T-helper 2 cell (primary cell): ENCODE measurements at places on chromosomes 3 and 15.

GRCh38 chr15:24955531-24955921 lies 739 bp downstream of the SNRPN start:
- no peak for DNase-seq

DNA sequence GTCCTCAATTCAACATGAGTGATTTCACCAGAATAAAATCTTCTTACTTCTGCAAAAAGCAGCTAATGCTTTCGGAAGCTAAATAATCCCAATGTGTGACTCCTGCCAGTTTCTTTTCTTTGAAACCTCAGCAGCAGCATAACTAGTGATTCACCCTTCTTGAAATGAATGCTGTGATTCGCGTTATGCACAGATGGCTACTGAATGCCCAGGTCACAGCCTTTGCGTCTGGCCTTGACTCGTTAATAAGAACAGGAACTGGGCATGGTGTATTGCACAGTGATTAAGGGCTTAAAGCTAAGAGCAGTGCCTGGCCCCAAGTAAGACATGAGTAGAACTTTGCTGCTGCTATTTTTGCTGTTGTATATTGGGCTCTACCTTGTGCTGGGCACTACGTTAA lies 19.0 kb downstream of the CGNL1 start:
- no peak for DNase-seq

- DNase-seq, result no peak
These were observed 185.3 kb downstream of the KCNAB1 start for GRCh38 chr3:156305672-156306071.

DNA sequence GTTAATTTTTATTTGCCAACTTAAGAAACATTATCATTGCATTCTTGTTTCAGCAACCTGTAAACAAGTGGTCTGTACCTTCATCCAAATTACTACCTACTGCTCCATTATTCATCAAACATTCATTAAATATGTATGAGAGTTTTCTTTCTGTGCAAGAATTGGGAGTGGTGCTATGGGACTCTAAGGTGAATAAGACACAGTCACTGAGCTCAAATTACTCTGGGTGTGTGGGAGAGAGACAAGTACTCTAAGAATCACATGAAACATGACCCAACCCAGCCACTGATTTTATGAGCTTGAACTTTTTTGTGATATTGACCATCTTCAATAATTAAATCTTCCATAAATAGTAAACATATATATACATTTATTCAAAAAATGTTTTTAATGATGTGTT lies 227.2 kb upstream of the TP63 start:
- no peak for DNase-seq

DNA sequence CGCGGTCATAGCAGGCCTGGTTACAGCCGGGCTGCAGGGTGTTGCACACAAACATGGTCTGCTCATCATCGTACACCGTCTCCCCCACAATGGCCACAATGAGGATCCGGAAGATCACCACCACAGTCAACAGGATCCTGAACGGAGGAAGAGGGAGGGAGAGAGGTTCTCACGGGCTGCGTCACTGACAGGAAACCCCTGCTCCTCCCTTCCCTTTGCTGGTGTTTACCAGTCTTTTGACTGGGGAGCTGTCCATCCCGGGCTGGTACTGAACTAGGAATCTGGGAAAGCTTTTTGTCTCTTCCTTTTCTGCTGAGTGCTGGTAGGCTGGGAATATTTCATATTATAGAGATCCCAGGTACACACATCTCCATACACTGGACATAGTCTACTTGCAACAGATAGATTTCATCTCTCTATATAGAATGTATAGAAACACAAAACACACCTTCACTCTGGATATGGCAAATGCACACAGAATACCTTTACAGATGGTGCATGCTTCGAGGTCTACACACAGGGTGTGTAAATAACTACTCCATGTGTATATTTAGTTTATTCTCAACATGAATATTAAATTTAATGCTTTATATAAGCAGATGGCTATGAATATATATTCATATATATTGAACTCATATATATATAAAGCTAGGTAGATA lies 1.4 kb downstream of the GJD2 start:
- DNase-seq, result no peak

- DNase-seq, result no peak
These were observed 521.9 kb downstream of the PLOD2 start for GRCh38 chr3:145639003-145639606.

DNA sequence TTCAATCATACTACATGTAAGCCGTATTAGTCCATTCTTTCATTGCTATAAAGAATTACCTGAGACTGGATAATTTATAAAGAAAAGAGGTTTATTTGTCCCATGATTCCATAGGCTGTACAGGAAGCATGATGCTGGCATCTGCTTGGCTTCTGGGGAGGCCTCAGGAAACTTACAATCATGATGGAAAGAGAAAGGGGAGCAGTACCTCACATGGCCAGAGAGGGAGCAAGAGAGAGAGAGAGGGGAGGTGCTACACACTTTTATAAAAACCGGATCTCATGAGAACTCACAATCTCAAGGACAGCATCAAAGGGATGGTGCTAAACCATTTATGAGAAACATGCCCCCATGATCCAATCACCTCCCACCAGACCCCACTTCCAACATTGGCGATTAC lies 14.3 kb upstream of the CLASP2 start:
- DNase-seq, result no peak

DNA sequence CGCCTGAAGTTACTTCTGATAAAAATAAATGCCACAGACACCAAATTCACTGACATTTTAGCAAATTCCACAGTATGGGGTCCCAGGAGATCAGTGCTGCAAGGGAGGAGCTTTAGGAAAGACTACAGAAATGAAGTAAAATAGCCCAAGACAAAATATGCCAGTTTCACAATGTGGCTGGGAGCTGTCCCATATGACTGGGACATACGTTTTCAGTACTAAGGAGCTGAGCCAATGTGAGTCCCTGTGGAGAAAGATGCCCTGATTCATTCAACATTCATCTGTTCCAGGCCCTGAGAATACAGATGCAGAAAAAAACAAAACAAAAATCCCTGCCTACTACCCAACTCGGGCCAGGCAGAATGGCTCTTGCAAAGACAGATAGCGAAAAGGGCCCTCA lies 63.4 kb upstream of the FAM174B start:
- DNase-seq, result no peak

GRCh38 chr15:99014803-99015697 lies 7.5 kb upstream of the PGPEP1L start:
- DNase-seq, result no peak

DNA sequence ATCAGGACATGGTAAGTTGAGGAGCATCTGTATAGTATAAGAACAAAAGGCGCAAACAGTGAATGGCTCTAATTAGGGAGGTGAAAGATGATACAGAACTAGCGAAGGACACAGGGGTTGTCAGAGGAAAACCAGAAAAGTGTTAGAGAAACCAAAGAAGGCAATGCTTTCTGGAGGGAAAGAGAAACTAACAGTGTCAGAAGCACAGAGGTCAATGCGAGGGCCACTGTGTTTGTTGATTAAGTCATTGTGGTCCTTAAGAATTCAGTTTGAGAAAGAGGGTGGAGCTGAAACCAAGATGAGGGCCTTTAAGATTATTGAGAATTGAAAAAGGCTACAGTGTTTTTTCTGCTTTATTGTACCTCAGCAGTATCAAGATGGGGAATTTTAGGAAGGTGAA lies 28.8 kb downstream of the ATG7 start:
- DNase-seq, result no peak

DNA sequence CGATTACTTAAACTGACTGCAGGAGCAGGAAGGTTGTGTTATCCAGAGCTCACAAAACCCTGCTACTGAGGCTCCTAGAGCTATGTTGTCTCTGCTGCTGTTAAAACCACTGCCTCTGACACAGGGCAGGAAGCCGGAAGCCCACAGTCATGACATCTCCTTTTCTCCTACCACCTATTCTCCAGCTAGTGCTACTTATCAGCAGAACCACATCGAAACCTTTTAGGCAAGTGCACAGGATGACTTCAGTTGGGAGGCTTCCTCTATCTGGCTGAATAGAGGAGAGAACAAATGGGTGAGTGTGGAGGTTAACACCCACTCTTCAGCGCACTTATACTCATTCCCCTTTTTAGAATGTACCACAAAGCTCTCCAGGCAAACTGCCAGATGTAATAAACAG lies 638.0 kb downstream of the OTOL1 start:
- peak; percentile 59 for DNase-seq

GRCh38 chr3:159726231-159726964 lies 262.2 kb upstream of the IL12A start:
- no peak for DNase-seq

- no peak for DNase-seq
These were observed 915.6 kb downstream of the TUSC7 start for GRCh38 chr3:117625174-117625573.

DNA sequence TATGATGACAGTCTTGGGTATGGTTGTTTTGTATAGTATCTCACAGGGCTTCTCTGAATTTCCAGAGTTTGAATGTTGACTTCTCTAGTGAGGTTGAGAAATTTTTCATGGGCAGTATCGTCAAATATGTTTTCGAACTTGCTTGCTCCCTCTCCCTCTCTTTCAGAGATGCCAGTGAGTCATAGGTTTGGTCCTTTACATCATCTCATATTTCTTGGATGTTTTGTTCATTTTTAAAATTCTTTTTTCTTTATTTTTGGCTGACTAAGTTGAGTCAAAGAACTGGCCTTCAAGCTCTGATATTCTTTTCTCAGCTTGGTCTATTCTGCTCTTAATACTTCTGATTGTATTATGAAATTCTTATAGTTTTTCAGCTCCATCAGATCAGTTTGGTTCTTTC lies 282.3 kb upstream of the NECTIN3 start:
- DNase-seq, result no peak

- DNase-seq, result no peak
These were observed 171.8 kb upstream of the CDIN1 start for GRCh38 chr15:36407647-36408046.

- no peak for DNase-seq
These were observed 264.9 kb downstream of the EBLN2 start for GRCh38 chr3:73326396-73326795.

GRCh38 chr15:96733721-96734120 lies 403.2 kb downstream of the NR2F2 start:
- no peak for DNase-seq

DNA sequence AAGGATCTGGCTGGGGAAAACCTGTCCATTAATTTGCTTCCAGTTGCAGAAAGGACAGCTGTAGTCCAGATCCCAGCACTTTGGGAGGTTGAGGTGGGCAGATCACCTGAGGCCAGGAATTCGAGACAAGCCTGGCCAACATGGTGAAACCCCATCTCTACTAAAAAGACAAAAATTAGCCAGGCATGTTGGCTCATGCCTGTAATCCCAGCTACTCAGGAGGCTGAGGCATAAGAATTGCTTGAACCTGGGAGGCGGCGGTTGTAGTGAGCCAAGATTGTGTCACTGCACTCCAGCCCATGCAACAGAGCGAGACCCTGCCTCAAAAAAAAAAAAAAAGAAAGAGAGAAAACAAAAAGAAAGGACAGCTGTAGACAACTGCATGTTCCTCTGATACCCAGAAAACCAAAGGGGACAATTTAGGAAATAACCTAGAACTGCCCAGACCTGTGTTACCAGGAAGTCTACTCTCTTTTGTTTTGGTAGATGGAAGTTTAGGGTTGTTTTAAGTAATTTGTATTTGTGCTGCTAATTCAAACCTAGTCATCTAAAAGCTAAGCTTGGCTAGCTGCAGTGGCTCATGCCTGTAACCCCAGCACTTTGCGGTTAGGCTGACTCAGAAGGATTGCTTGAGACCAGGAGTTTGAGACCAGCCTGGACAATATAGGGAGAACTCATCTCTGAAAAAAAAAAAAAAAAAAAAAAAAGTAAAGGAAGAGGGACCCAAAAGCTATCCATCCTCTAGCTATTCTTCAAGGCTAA lies 22.7 kb downstream of the EXD1 start:
- no peak for DNase-seq

- no peak for DNase-seq
These were observed at the start of gene ALDH1A3 for GRCh38 chr15:100879464-100880138. TSS of gene ALDH1A3 (plus strand) at chr15:100879831. CDS start at chr15:100879908, 77 bp downstream.

- DNase-seq, result no peak
These were observed 20.9 kb downstream of the SYN2 start for GRCh38 chr3:12024959-12025570.

DNA sequence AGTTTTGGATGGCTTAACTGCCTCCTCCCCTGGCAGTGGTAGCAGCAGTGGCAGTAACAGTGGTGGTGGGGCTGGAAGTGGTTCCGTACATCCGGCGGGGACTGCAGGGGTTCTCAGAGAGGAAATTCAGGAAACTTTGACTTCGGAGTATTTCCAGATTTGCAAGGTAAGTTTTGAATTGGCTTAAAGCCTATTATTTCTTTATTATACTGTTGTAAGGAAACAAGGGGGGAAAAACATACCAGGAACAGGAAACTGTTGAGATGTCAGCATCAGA lies 1.5 kb downstream of the STXBP5L start:
- no peak for DNase-seq

- no peak for DNase-seq
These were observed 48.8 kb downstream of the EPHA6 start for GRCh38 chr3:96863129-96863740.

GRCh38 chr3:155676252-155676981 lies 68.5 kb downstream of the PLCH1 start:
- no peak for DNase-seq

GRCh38 chr3:22176911-22177310 lies 425.9 kb upstream of the ZNF385D start:
- no peak for DNase-seq

GRCh38 chr15:85494048-85494777 lies 113.8 kb downstream of the AKAP13 start:
- DNase-seq, result peak; percentile 43

DNA sequence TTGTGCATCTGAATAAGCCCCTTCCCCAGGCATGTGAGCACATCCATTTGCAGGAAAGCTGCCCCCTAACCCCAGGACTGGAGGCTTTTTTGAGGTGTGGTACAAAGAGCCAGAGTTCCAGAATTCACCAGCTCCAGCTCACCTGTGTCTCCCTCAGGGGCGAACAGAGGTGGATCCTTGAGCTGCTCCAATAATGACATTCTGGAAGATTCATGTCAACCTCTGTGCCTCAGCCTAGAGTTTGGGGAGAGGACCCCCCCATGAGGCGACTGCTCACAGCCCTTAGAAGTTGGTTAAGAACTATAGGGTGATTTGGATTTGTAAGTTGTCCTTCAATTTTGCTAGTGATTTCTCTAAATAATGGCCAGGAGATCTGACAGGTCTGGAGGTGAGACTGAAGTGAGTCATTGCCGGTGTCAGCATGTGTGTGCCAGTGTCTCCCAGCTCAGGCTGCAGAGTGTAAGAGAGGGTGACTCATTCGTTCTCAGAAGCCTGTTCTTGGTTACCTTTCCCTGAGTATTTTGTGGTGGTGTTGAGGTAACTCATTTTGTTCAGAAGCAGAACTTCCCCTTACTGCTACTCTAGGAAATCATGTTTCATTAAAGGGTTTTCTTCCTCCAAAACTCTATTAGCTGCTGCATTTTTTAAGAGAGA lies 136.9 kb upstream of the TOPAZ1 start:
- no peak for DNase-seq

- DNase-seq, result no peak
These were observed 353 bp downstream of the ATG3 start for GRCh38 chr3:112561484-112561733.

DNA sequence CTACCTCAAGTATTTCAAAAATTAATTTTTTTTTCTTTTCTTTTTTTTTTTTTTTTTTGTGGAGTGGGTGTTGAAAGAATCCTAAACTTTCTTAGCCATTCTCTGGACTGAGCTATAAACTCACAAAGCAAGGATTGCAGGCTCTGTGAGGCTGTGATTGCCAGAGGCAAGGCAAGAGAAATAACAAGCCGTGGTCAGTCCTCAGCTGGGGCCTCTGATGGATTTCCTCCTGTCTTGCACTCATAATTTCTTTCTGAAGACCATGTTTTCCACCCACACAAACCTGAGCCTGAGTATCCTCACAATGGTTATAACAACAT lies 1.3 kb downstream of the CX3CR1 start:
- DNase-seq, result no peak
